ENCODE measurements at places on chromosomes 7 and 10. TPM values are rescaled to one million over a fixed set of nuclear protein-coding genes. Genes with fewer than 3 reads are reported as not detected.

SFTPA1 gene
- total RNA-seq = not detected

SPDYE2B gene
- not detected for total RNA-seq

ANKRD7 gene
- total RNA-seq = 0.41 TPM

TSPAN33 gene
- total RNA-seq = 6.5 TPM

DYNC1I1 gene
- 3.2 TPM for total RNA-seq

CLCN1 gene
- not detected for total RNA-seq

RGR gene
- total RNA-seq = not detected

SRGN gene
- not detected for total RNA-seq

DPYSL4 gene
- 26.1 TPM for total RNA-seq

GRCh38 chr7:112404321-112404720, 45.9 kb upstream of the IFRD1 start:
- no peak for DNase-seq

DNA sequence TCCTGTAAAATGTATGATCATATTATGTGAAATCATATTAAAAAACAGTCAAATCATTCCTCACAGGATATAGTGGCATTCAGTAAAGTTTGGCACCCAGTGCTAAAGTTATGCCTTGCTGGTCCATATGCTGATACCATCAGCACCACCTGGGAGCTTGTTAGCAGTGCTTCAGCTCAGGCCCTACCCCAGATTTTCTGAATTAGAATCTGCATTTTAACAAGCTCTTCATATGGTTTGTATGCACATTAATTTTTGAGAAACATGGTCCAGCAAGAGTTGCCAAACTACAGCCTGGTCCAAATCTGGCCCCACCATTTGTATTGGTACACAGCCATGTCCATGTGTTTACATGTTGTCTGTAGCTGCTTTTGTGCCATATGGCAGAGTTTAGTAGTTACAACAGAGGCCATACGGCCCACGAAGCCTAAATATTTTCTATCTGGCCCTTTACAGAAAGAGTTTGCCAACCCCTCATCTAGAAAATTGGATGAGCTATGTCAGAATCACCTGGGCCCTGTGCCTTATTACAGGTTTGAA, 30.1 kb downstream of the RAB18 start:
- no peak for DNase-seq

GRCh38 chr7:109213081-109213480, 643.4 kb downstream of the DNAJB9 start:
- DNase-seq = no peak

DNA sequence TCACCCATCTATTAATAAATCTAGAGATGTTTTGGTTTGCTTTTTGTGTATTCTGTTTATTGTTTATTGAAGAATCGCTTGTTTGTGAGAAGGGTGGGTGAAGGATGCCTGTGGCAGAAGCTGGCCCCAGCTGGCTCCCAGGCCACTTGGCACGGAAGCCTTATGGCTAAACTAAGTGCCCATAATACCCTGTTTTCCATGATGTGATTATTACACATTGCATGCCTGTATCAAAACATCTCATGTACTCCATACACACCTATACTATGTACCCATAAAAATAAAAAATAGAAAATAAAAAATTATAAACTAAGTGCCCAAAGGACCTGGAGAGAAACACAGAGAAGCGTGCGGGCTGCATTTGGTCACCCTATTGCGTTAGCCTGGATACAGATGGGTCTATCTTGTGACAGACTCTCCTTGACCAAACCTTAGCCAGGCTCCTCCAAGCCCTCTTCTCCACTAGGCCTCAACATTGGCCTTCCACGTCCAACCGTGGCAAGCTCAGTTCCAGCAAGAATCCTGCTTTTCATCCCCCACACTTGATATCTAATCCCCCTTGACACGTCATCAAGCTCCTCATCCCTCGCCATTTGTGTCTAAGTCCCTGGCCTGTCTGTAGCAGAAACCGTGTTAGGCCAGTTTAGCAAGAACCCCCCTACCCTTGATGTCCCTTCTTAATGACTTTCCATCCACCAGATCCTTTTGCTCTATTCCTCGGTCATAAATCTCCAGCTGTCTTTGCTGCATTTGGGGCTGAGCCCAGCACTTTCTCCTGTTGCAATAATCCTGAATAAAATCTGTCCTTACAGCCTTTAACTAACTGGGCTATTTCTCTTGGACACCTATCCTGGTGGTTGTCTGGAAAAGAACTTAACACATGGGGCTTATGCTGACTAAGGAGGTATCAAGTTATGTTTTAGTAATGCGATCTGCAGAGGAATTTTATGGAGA, 245.2 kb downstream of the TNS3 start:
- DNase-seq = peak; percentile 16

GRCh38 chr10:72333112-72334015, 21.4 kb downstream of the DNAJB12 start:
- no peak for DNase-seq

GRCh38 chr10:71082960-71083715, 129.2 kb upstream of the UNC5B start:
- DNase-seq = no peak

DNA sequence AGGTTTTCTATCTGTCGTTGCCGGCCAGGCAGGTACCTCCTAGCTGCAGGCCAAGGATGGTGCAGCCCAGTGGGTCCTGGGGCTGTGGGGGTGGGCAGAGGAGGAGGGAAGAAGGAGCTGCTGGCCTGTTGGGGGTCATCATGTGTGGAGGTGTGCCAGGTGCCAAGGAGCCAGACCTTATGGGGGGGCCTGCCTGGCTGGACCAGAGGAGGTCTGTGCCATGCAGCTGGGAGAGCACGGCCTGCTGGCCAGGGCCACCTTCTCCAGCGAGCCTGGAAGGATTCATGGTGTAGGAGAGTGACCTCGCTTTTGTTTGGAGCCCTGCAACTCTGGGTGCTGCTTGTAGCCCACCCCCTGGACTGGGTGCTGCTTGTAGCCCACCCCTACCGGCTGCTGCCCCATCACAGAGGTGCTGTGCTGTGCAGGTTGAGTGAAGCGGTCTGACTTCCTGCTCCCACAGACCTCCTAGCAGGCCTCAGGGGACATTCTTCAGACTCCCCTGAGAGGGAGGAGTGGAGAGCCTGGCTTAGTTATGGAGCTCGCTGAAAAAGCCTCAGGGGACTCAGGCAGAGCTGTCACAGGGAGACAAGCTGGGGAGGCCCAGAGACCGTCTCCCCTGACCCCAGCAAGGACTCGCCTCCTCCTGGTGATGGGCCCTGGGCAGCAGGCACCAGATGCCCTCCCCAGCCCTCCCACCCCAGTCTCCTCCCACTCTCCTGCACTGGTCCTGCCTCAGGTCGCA, 67.7 kb upstream of the AQP1 start:
- no peak for DNase-seq

- DNase-seq = peak; percentile 54
Observed at GRCh38 chr7:41013117-41013516, 689.8 kb downstream of the INHBA start.

GRCh38 chr7:151062399-151063211, 3.2 kb downstream of the SLC4A2 start:
- peak; percentile 75 for DNase-seq

DNA sequence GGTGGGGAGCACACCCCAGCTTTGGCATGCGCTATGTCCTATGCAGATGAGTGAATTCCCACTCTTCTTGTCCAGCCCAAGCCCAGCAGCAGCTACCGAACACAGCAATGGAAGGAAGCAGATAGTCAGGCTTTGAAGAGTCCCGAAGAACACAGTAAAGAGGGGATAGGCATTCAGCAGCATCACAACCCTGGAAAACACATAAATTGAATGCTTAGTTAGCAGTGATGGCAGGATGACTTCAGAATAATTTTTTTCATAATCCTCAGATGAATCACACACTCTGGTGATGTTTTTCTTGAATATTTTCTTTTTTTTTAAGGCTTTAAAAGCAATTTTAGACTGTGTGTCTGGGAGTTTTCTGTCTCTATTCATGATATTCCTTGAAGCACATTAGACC, 95.8 kb downstream of the CFAP58 start:
- peak; percentile 65 for DNase-seq

DNA sequence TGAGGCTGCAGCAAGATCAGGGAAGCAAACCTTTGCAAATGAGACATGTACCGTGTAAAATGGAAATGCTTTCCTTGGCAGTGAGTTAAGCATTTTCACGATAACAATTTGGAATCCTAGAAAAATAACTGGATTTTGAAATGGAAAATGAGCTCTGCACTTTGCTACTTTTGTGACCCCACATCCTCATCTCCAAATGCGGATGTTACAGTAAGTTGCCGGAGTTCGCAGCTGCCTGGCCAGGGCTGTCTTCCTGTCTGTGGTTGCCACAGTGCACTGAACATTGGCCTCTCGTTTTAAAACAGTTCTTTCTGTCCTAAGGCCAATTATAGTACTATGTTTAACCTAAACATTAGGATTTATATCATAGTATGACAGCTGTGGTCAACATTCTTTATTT, 136.2 kb upstream of the FZD8 start:
- DNase-seq = no peak

DNA sequence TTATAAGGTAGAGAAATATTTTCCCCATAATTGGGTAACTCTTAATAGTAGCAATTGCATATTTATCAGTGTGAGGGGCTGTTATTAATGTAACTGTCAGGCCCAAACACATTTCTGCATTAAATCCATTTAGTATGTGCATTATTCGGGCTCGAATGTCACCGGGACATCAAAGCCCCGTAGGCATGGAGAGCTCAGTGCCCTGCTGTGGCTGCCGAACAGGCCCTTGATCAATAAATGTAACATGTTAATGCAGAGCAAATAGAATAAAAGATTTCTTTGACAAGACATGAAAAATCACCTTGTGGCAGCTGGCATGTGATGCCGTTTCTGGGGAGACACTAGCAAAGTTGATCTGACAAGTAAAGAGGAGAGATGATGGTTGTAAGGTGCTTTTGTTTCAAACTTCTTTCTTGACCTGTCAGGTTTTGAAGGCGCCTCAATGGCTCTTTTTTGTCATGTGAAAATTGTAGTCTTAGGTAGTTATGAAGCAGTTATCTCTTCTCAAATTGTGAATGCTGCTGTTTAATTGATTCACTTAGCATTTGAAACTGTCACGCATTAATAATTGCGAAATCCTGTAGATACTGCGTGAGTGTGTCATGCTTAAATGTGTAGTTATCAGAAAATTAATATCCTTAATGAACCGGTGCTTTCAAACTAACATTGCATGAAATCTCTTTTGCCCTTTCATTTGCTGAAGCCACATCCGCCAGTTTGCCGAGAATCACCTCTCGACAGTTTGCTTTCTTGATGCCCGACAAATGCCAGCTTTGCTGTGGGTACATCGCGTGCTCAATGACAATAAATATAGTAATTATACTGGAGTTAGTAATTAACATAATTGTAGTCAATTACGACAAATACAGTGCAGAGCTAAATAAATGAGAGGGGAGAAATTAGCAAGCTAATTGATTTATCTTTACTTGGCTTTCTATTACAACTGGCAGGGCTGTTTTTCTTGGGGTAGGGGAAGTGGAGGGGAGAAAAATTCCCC, 19.5 kb downstream of the LRMDA start:
- no peak for DNase-seq

DNA sequence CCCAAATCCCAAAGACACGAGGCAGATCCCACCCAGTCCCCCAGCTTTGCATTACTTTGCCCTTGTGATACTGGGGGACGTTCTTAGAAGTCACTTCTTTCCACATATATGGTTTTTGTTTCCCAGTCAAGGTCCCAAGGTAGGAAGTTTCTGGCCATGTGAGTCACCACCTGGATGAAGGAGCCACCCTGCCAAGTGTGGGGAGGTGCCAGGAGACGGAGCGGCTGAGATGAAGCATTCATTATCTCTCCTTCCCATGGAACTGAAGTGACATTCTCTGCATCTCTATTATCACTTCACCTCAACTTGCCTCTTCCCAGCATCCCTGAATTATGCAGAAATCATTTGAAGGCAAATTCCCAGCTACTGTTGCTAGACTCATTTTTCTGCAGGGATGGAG, 136.2 kb upstream of the INSYN2A start:
- DNase-seq = no peak

DNA sequence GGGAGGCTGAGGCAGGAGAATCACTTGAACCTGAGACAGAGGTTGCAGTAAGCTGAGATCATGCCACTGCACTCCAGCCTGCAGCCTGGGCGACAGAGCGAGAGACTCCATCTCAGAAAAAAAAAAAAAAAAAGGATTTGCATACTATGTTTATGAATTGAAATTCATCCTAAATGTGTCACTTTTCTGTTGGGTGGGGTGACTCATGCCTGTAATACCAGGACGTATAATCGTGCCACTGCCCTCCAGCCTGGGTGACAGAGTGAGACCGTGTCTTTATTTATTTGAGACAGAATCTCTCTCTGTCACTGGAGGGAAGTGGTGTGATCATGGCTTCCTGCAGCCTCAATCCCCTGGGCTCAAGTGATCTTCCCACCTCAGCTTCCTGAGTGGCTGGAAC, 5.8 kb downstream of the ZNF212 start:
- DNase-seq = no peak

- no peak for DNase-seq
Observed at GRCh38 chr7:8115547-8116402, 146.2 kb downstream of the ICA1 start.

DNA sequence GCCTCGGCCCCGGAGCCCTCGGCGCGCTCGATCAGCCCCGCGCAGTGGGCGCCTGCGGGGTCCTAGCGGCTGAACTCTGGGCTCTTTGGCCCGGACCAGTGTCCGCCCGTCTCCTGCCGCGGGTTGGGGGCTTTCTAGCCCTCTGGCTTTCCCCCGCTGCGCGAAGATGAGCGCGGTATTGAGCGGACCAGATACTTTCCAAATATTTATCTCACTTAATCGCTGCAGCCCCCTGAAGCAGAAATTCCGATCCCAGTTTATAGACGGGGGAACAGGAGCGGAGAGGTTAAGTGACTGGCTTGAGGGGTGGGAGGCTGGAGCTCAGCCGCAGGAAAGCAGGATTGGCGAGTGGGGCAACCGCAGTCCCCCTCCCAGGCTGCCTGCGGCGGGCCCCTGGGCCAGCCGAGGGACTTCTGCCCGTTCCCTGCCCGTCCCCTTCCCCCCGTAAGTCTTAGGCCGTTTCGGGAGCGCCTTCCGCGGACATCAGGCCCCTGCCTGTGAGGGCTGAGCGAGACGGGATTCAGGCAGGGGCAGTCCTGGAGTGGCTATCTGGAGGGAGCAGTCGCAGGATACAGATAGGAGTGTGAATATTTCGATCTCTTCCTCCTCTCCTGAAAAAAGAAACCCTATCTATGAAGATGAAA, 565 bp downstream of the STRIP2 start:
- no peak for DNase-seq

Measured in astrocyte (in vitro differentiated cells and primary cell).